RWPE2 (cell line): ENCODE measurements at places on chromosomes 3 and 15.

GRCh38 chr15:49135911-49136310 lies 19.5 kb downstream of the COPS2 start:
- H3K4me1 ChIP-seq = peaks cover 28% of the 10 kb centered on the region
- no peaks in the 10 kb centered on the region for H3K27me3 ChIP-seq
- no peak overlapping the region for H3K4me3 ChIP-seq
- H3K36me3 ChIP-seq = peaks cover 98% of the 10 kb centered on the region

DNA sequence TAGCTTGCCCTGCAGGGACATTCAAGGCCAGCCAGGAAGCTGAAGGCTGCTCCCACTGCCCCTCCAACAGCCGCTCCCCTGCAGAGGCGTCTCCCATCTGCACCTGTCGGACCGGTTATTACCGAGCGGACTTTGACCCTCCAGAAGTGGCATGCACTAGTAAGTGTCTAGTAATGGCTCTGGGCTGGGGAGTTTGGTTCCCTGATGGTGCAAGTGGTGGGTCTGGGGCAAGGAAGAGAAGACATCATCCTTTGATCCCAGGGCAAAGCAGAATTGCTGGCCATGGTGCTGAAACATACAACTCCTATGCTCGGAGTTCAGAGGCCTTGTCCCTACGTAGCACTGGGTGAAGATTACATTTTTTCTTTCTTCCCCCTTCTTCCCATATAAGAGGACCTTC lies 311.4 kb downstream of the EPHB1 start:
- DNase-seq = no peak
- H3K36me3 ChIP-seq = no peaks in the 10 kb centered on the region
- no peak overlapping the region for H3K27ac ChIP-seq
- no peaks in the 10 kb centered on the region for H3K27me3 ChIP-seq
- no peaks in the 10 kb centered on the region for H3K4me1 ChIP-seq

- H3K36me3 ChIP-seq = no peaks in the 10 kb centered on the region
- H3K27ac ChIP-seq = no peak overlapping the region
- peaks cover 3% of the 10 kb centered on the region for H3K27me3 ChIP-seq
- no peak overlapping the region for H3K4me3 ChIP-seq
- H3K4me1 ChIP-seq = no peaks in the 10 kb centered on the region
- DNase-seq = no peak
Measured at GRCh38 chr15:44695294-44695693, 15.8 kb downstream of the PATL2 start.

GRCh38 chr15:81270781-81271491 lies 53.0 kb downstream of the STARD5 start:
- H3K27me3 ChIP-seq = no peaks in the 10 kb centered on the region
- H3K27ac ChIP-seq = no peak overlapping the region
- peaks cover 11% of the 10 kb centered on the region for H3K4me1 ChIP-seq
- no peak for DNase-seq
- no peaks in the 10 kb centered on the region for H3K36me3 ChIP-seq

DNA sequence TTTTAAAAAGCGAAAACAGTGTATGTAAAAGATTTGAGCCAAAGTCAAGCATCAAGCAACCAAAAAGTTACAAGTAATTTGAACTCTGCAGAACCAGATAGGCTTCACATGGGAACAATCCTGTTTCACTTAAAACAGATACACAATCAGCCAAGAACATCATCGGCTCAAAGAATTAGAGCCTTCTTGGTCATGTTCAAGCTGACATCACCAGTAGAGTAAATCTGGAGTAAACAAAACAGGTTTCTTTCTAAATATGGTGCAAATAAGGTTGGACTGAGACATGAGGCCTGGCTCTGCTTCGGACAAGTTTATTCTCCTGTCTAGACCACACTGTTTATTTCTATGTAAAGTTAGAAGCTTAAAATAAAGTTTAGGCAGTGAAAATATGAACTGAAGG lies 116.0 kb downstream of the GMNC start:
- no peak overlapping the region for H3K4me3 ChIP-seq
- no peak overlapping the region for H3K27ac ChIP-seq
- no peak for DNase-seq
- no peaks in the 10 kb centered on the region for H3K4me1 ChIP-seq
- no peaks in the 10 kb centered on the region for H3K27me3 ChIP-seq
- H3K36me3 ChIP-seq = no peaks in the 10 kb centered on the region

DNA sequence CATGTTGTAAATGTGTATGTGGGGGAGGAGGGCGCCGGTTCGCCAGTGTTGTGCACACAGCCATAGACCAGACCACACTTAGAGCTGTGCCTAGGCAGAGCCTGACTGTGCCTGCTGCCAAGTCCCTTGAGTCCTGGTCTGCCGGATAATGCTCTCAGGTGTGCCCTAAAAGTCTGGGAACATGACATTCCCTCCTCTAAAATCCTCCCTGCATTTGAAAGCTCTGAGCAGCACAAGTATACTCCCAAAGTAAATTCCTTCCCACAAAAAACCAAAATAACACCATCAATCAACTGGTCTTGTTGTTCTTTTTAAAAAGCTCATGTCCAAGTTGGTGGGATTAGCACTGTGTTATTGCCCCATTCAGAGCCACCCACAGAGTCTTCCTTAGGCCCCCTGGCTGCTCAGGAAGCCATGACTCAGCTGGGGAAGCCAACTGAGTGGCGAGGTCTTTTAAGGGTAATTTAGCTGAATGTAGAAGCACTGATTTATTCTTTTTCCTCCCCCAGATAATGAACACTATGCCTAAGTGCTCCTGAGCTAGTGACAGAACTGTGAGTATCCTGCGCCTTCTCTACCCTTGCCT lies 147.8 kb upstream of the MCTP2 start:
- H3K27me3 ChIP-seq = no peaks in the 10 kb centered on the region
- H3K4me1 ChIP-seq = peaks cover 19% of the 10 kb centered on the region
- no peaks in the 10 kb centered on the region for H3K36me3 ChIP-seq
- DNase-seq = no peak

DNA sequence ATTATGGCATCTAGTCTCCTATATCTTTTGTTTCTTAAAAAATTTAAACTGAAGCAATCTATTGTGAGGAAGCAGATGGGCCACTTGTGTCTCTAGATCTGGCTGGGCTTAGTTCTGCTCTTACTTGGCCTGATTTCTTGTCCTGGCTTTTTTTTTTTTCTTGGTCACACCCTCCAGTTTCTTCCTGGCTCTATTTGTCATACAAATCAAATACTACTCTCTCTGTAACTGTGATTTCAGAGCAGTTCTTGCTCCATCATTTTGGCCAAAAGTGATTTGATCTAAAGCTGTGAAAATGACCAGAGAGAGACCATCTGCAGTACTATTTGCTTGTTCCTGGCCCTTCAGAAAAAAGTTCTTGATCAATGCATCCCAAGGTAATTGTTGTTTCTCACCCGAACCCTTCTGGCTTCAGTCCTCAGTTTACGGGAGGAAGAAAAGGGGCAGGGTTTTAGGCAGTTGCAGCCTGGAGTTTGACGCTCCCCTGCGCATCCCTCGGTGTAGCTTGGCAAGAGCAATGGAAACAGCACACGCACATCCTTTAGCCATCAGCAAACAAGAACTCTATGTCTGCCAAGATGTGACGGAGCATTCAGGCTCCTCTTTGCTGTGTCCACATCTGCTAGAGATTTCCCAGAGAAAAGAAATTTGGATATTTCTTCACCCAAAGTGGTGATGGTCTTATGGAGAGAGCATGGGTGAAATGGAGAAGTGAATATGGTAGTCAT lies 31.6 kb downstream of the CHST2 start:
- no peak for DNase-seq
- H3K4me1 ChIP-seq = peaks cover 6% of the 10 kb centered on the region

DNA sequence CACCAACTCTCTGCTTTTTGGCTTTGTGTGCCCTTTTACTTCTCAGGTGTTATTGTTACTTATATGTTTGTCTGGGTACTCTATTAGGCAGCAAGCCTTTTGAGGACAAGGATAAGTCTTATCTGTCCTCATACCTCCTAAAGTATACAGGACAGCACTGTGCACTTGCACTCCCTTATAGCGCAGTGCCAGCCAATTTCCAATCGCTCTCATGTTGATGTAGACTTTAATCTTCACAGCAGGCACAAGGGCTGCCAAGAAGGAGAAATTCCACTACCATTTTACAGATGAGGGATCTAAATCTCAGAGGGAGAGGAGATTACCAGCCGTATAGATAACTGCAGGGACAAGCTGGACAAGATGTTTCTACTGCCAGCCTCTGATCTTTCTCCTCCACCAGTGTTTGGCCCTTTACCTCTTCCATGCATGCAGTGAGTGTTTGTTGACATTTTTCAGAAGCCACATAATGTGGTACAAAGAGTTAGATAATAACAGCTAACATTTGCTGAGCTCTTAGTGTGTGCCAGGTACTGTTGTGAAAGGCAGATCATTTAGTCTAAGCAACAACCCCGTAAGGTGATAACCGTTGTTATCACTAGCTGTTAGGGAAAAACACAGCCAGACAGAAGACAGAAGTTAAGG lies 30.1 kb downstream of the SST start:
- H3K36me3 ChIP-seq = no peaks in the 10 kb centered on the region
- no peak for DNase-seq
- H3K27ac ChIP-seq = no peak overlapping the region
- H3K4me1 ChIP-seq = no peaks in the 10 kb centered on the region
- no peaks in the 10 kb centered on the region for H3K27me3 ChIP-seq

DNA sequence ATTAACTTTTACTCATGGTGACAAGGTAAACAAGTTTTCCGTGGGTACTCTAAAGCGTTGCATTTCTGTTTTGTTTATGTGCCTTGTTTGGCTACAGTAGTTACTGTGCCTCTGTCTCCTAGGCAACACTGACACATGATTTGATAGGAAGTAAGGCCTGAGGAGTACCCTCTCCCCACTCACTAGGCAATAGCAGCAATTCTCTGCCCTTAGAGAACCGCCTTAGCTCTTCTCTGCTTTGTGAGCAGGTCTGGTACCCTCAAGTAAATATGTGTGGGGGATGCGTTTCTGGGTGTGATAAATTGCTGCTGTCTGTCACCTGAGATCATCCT lies at the start of gene IL5RA:
TSS of gene IL5RA (minus strand) at position 76 of the 332 bp plus-strand sequence. CDS start 5,390 bp downstream, outside the sequence.
- H3K4me1 ChIP-seq = no peaks in the 10 kb centered on the region
- no peaks in the 10 kb centered on the region for H3K27me3 ChIP-seq

- no peaks in the 10 kb centered on the region for H3K36me3 ChIP-seq
- H3K27ac ChIP-seq = no peak overlapping the region
- no peak for DNase-seq
- no peaks in the 10 kb centered on the region for H3K27me3 ChIP-seq
- no peak overlapping the region for H3K4me3 ChIP-seq
- H3K4me1 ChIP-seq = peaks cover 9% of the 10 kb centered on the region
Measured at GRCh38 chr3:50302095-50303012, 1.0 kb downstream of the HYAL1 start.

GRCh38 chr3:105927741-105928140 lies 58.9 kb upstream of the CBLB start:
- no peak for DNase-seq
- no peaks in the 10 kb centered on the region for H3K4me1 ChIP-seq
- H3K27ac ChIP-seq = no peak overlapping the region
- H3K4me3 ChIP-seq = no peak overlapping the region
- H3K36me3 ChIP-seq = no peaks in the 10 kb centered on the region

- no peaks in the 10 kb centered on the region for H3K36me3 ChIP-seq
- H3K27me3 ChIP-seq = no peaks in the 10 kb centered on the region
- no peak overlapping the region for H3K27ac ChIP-seq
Measured at GRCh38 chr3:151387842-151388241, 3.3 kb upstream of the P2RY12 start.

DNA sequence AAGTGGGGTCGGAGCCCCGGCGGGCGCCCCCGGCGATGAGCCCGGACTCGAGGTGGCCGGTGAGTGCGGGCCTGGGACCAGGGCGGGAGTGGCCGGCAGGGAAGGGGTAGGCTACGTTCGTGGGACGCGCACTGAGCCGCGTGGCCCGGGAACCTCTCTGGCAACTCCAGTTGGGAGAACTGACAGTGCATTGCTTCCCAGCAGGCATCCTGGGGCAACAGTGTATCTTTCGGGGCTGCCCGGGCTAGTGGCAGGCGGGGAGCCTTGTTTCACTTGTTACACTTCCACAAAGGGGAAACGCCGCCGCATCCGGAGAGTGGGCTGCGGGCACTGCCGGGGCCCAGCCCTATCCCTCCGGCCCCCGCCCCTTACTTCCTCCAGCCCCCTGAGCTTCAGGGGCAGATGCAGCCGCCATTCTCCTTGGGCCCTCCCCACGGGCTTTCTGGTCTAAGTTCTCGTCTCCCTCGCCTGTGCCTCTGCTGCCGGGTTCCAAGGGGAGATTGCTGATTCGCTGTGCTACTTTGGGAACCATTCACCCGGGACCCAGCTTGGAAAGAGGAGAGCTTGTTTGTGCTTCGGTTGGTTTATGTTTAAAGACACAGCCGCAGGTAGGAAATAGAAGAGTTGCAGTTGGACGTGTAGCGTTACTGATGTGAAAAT lies 675 bp downstream of the BRPF1 start:
- no peaks in the 10 kb centered on the region for H3K4me1 ChIP-seq
- peak overlapping the region; percentile 70 for H3K27ac ChIP-seq
- H3K36me3 ChIP-seq = peaks cover 23% of the 10 kb centered on the region
- no peaks in the 10 kb centered on the region for H3K27me3 ChIP-seq

DNA sequence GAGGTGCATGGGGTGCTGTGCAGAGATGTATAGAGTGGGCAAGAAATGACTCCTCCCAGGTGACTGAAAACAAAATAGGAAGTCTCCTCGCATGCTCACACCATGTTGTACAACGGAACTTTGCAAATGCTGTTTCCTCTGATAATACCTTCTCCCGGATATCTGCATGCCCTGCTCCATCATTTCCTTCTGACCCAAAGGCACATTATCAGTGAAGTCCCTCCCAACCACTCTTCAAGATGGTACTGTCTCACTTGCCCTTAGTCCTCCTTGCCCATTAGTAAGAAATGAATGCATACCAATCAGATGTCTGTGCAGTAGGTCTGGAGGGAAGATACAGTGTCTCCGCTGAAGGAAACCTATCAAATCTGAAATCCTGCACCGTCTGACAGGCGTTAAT lies 12.0 kb downstream of the TMED3 start:
- H3K4me1 ChIP-seq = no peaks in the 10 kb centered on the region
- H3K4me3 ChIP-seq = no peak overlapping the region
- H3K27ac ChIP-seq = no peak overlapping the region
- no peak for DNase-seq
- no peaks in the 10 kb centered on the region for H3K27me3 ChIP-seq

DNA sequence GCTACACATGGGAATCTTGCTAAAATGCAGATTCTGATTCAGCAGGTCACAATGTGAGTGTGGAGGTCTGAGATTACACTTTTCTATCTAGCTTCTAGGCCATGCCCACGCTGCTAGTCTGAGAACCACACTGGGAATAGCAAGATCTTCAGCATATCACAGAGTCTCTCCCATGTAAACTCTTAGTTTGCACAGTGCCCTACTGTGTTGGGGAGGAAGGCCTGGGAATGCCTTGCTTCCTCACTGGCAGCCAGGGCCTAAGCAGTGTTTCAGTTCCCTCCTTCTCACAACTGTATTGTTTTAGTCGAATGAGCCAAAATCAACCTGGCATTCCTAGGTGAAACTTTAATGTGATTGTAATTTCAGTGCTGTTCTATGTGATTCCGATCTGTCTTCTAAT lies 180.0 kb upstream of the EIF1B start:
- DNase-seq = no peak
- H3K4me1 ChIP-seq = no peaks in the 10 kb centered on the region
- no peak overlapping the region for H3K27ac ChIP-seq
- no peak overlapping the region for H3K4me3 ChIP-seq

- DNase-seq = no peak
- H3K27me3 ChIP-seq = no peaks in the 10 kb centered on the region
- no peak overlapping the region for H3K4me3 ChIP-seq
Measured at GRCh38 chr3:20376665-20377217, 190.7 kb upstream of the SGO1 start.
